ENCODE measurements at places on chromosomes 2 and 18. TPM values are rescaled to one million over a fixed set of nuclear protein-coding genes. Genes with fewer than 3 reads are reported as not detected.

The ITGAV gene
- total RNA-seq = 146 TPM

The ASB18 gene
- not detected for total RNA-seq

The SP140 gene
- 4.1 TPM for total RNA-seq

The PTPRN gene
- total RNA-seq = not detected

The CD207 gene
- not detected for total RNA-seq

The EFR3B gene
- 1.3 TPM for total RNA-seq

The PDE11A gene
- total RNA-seq = 1.2 TPM

The SLC25A12 gene
- 34.6 TPM for total RNA-seq

The FER1L5 gene
- total RNA-seq = 0.10 TPM

The FRZB gene
- 71.4 TPM for total RNA-seq

The TMEM37 gene
- 5.2 TPM for total RNA-seq

The LRRC30 gene
- not detected for total RNA-seq

The CTLA4 gene
- total RNA-seq = 0.30 TPM

The NAT8 gene
- not detected for total RNA-seq

The STK36 gene
- 21.8 TPM for total RNA-seq

The WNT10A gene
- total RNA-seq = not detected

The FBLN7 gene
- total RNA-seq = 4.5 TPM

The SRD5A2 gene
- not detected for total RNA-seq

The FAM110C gene
- total RNA-seq = 3.3 TPM

The ZNF514 gene
- total RNA-seq = 13.9 TPM

The UGT1A5 gene
- total RNA-seq = not detected

The ERBB4 gene
- total RNA-seq = 28.6 TPM

The POMC gene
- 1.4 TPM for total RNA-seq

The ELMOD3 gene
- 26.6 TPM for total RNA-seq

The LYG2 gene
- not detected for total RNA-seq

The ACTG2 gene
- 416 TPM for total RNA-seq

The ST8SIA3 gene
- total RNA-seq = not detected

The ALPG gene
- not detected for total RNA-seq

The PSMA8 gene
- total RNA-seq = not detected

The TUBA4B gene
- not detected for total RNA-seq

The GNLY gene
- total RNA-seq = 2.1 TPM

The AMER3 gene
- not detected for total RNA-seq

The BCL2 gene
- total RNA-seq = 23.7 TPM

The SLC4A5 gene
- total RNA-seq = 6.2 TPM

The LINC00305 gene
- not detected for total RNA-seq

The KHK gene
- 3.4 TPM for total RNA-seq

The KLHL30 gene
- 9.0 TPM for total RNA-seq

The C2orf78 gene
- total RNA-seq = not detected

The ABCB11 gene
- total RNA-seq = not detected

The TEKT4 gene
- not detected for total RNA-seq

The FLACC1 gene
- 6.1 TPM for total RNA-seq

The TEX44 gene
- total RNA-seq = not detected

The DES gene
- 314 TPM for total RNA-seq

The CSRNP3 gene
- 3.7 TPM for total RNA-seq

The DPY30 gene
- 47.5 TPM for total RNA-seq

The SDC1 gene
- 0.66 TPM for total RNA-seq

The POLE4 gene
- 57.3 TPM for total RNA-seq

The TMEM198 gene
- 2.3 TPM for total RNA-seq

The AOX1 gene
- total RNA-seq = 65.5 TPM

The SCN7A gene
- 3.6 TPM for total RNA-seq

The DLX1 gene
- 0.51 TPM for total RNA-seq
